ENCODE measurements at places on chromosomes 5 and 9.

- no peak for DNase-seq
Measured at GRCh38 chr5:79750611-79751510, 61.2 kb downstream of the CMYA5 start.

- DNase-seq, result no peak
Measured at GRCh38 chr9:79829566-79830302, 258.0 kb downstream of the TLE4 start.

DNA sequence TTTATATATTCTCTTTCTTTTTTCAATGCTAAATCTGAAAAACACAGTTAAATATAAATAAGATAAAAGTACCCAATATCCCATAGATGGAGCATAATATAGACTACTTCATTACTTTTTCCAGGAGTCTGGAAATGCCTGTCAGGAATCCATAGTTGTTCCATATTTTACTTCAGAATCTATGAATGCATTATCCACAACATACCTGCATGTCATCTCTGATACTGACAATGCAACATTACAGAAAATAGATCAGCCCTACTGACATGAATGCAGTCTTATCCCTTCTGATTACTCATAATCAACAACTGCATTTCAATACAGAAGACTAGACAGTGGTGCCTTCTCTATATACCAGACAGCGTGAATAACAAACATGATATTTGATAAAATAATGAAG, 517.6 kb downstream of the PTPRD start:
- no peak for DNase-seq

DNA sequence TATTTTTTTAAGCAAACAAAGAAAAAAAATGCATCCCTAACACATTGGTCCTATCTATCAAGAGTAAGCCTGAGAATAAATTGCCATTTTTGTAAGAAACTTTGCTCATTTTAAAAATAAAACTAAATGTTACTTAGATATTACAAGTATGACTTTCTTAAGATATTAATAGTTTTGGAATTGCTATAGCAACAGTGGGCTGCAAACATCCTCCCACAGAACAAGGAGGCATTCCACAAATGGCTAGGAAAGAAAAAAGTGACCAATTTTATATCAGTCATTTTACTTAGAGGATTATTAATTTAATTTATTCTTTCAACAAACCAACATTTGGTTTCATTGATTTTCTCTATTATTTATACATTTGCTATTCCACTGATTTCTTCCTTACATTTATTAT, 63.7 kb downstream of the LURAP1L start:
- DNase-seq, result no peak

GRCh38 chr9:136890661-136891060, 4.3 kb downstream of the TRAF2 start:
- DNase-seq, result no peak

GRCh38 chr9:14030375-14031059, 283.4 kb downstream of the NFIB start:
- DNase-seq, result peak; percentile 89

DNA sequence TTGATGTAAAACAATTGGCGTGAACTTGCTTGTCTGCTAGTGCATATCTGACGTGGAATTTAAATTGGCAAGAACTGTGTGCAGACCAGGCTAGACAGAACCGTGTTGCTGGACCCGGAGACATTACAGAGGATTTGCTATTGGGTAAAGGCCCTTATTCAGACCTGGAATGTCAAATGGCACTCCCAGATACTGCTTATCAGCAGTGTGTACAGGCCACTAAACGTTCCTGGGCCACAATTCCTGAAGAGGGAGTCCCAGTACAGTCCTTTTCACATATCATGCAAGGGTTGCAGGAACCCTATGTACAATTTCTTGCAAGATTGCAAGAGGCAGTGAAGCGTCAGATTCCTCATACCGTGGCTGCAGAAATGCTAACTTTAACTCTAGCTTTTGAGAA, 13.5 kb upstream of the MCCC2 start:
- no peak for DNase-seq

GRCh38 chr9:77892955-77893514, 138.6 kb downstream of the GNAQ start:
- no peak for DNase-seq

GRCh38 chr5:148897842-148898241, 71.4 kb downstream of the ADRB2 start:
- DNase-seq, result no peak

GRCh38 chr9:127077644-127077946, 44.8 kb downstream of the ANGPTL2 start:
- no peak for DNase-seq

DNA sequence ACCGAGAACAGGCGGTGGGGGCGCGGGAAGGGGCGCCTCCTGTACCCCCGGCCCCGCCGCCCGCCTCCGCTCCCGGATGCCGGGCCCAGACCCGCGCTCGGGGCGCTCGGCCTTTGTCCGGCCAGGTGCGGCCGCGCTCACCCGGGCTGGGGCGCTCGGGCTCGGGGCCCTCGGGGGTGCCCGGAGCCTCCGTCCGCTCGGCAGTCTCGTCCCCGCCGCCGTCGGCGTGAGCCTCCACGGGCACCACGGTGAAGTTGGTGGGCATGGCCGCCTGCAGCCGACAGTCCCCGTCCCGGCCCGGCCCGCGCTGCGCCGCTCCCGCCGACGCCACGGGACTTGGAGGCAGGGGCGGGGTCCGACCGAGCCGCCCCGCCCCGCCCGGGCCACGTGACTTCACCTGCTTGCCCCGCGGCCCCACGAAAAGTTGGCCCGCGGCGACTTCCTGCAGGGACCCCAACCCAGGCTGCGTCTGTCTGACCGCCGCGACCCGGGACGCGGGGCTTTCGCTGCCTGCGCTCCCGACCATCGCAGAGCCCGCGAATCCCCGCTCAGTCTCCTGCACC, at the start of gene SLC12A7:
TSS of gene SLC12A7 (minus strand) at position 337 of the 563 bp plus-strand sequence. CDS start at position 265, 72 bp downstream.
- DNase-seq, result no peak

GRCh38 chr9:129609486-129610212, 11.3 kb downstream of the C9orf50 start:
- DNase-seq, result no peak

DNA sequence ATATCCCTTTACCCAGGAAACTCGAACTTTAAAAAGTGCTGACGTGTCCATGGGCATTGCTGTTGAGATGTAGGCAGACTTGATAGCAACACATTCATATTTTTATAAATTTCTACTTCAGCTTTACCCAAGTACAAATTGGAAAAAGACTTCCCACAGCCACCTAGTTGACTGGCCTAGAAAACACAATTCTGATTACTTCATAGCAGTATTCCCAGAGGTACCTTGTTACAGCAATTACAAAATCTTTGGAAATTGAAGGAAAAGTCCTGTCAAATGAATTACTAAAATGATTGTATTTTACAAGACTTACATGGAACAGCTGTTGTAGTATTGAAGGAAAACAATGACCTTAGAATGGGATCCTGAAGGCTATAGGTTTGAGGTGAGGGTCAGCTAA, 130.7 kb upstream of the NREP start:
- no peak for DNase-seq

DNA sequence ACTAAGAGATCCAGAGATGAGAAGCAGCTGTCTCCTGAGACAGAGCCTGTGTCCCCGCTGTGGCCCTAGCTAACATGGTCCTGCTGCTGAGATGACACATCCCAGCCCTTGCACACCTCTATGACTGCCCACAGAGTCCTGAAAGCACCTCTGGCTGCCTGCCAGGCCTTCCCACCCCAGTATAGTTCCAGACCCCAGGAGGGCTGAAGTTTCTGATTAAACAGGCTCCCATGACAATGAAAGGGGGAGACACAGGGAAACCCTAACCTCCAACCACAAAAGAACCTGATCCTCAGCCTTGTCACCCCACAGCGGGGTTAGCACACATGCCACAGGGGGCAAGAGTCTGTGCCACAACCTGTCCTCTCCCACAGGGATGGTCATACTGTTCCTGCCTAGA, 15.6 kb downstream of the CIZ1 start:
- no peak for DNase-seq

DNA sequence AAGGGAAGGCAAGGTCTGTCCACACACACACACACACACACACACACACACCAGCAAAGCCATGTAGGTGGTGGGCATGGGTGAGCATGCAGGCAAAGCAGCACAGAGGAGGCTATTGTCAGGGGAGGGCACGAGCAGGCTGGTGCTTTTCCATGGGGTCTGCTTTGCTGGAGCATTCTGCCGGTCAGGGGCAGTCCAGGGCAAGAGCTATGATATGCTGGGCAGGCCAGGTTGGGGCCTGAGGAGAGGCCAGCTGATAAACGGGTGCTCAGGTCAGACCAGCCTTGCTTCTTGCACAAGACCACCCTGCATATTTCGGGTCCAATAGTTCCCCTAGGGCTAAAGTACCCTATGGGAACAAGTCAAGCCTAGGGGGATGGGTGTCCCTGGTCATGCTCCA, 253.9 kb upstream of the DMAC1 start:
- no peak for DNase-seq

- DNase-seq, result no peak
Measured at GRCh38 chr9:61666849-61667371, 477.1 kb downstream of the SPATA31A7 start.

- DNase-seq, result no peak
Measured at GRCh38 chr9:76873056-76873792, 32.7 kb downstream of the PRUNE2 start.

- no peak for DNase-seq
Measured at GRCh38 chr9:135788576-135789300, 86.8 kb downstream of the KCNT1 start.

- DNase-seq, result no peak
Measured at GRCh38 chr5:472076-472655, 29.2 kb downstream of the EXOC3 start.

- DNase-seq, result no peak
Measured at GRCh38 chr5:170361616-170362015, 27.6 kb downstream of the KCNMB1 start.

DNA sequence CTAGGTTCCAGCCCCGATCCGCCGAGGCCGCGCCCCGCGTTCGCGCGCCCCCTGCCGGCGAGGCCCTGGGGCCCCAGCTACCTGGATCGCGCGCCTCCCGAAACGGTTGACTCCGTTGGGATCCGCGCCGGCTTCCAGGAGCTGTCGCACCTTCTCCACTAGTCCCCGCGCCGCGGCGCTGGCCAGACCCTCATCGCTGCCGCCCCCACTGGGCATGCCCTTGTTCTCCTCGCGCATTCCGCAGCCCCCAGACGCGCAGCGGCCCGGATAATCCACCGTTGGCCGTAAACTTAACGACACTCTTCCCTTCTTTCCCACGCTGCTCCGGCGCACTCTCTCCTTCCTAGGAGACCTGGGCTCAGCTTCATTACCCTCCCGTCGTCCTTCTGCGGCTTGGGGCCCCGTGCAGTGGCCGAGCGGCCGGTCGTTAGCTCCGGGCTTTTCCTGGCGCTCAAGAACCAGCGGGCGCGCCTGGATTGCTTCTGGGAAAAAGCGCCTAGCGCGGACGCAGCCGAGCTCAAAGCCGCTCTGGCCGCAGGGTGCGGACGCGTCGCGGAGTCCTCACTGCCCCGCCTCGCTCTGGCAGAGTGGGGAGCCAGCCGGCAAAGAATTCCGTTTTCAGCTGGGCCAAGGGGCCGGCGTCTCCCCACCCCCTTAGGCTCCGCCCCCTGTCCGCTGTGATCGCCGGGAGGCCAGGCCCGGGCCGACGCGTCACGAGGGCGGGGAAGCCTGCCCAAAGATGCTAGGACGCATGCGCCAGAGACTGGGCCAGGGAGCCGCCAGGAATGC, at the start of gene CDKN2B:
TSS of gene CDKN2B (minus strand) at position 589 of the 789 bp plus-strand sequence. CDS start at position 237, 352 bp downstream.
- peak; percentile 80 for DNase-seq

- DNase-seq, result no peak
Measured at GRCh38 chr5:130994496-130995253, 170.4 kb downstream of the HINT1 start.

GRCh38 chr5:77921094-77921768, 145.1 kb upstream of the TBCA start:
- no peak for DNase-seq

GRCh38 chr5:180607861-180608571, 16.7 kb upstream of the SCGB3A1 start:
- DNase-seq, result no peak

DNA sequence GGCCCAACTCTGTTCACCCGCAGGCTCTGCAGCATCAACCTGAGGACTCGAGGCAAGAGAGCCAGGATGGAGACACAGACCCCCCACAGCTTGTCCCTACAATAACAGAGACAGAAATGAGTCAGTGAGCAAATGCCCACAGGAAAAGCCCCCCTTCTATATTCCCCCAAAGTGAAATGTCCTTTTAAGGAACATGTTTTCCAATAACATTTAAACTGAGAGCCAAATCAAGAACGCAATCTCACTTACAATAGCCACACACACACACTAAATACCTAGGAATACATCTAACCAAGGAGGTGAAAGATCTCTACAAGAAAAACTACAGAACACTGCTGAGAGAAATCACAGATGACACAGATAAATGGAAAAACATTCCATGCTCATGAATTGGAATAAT, 49.0 kb downstream of the TEX10 start:
- DNase-seq, result no peak

- DNase-seq, result no peak
Measured at GRCh38 chr5:153793699-153794098, 245.0 kb downstream of the FAM114A2 start.

DNA sequence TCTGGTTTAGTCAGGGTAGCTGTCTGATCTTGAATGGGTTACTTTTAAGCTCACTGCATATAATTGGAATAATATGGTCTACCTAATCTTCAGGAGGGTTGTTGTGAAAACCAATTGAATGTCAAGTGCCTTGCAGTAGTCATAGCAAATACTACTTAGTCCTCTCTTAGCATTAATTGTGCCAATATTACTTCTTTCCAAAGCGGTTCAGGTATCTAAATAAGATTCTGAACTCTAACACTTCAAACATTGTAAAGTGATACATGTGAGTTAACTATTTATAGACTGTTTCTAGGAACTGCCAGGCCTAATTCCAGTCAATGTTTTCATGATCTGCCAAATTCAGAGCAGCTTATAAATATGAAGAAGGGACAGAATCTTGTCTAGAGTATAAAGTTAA, 140.2 kb downstream of the SH3GL2 start:
- no peak for DNase-seq

- no peak for DNase-seq
Measured at GRCh38 chr9:94031380-94031779, 52.9 kb upstream of the PTPDC1 start.

DNA sequence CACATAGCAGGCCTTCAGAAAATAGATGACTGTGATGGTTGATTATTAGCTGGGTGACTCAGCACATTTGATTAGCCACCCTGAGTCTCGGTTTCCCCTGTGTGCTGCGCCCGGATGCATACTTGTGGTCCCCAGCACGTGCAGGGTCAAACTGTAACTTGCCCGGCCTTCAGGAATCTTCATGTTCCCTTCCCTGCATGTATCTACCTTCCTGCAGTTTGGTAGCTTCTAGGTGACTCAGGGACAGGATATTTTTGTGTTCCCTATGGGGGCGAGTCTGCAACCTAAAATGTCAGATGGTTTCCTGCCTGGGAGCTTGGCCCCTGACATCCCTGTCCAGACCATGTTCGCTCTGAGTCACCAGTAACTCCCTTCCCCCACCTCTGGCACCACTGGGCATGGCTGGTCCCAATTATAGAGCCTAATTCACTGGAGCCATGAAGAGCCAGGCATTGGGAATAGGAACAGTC, 13.2 kb downstream of the PTGS1 start:
- no peak for DNase-seq

- DNase-seq, result no peak
Measured at GRCh38 chr5:158534203-158534602, 565.5 kb downstream of the EBF1 start.

Measured in fibroblast of skin of left biceps (primary cell).